ENCODE measurements at places on chromosomes 7 and 10. TPM values are rescaled to one million over a fixed set of nuclear protein-coding genes. Genes with fewer than 3 reads are reported as not detected.
A peak's percentile ranks its signal among the peaks of the same experiment; 100 is the strongest.

GRCh38 chr10:50601974-50602373, 21.8 kb downstream of the SGMS1 start:
- DNase-seq: no peak
- H3K27me3 ChIP-seq: no peaks in the 10 kb centered on the region
- no peaks in the 10 kb centered on the region for H3K36me3 ChIP-seq
- no peak overlapping the region for H3K4me3 ChIP-seq
- H3K27ac ChIP-seq: no peak overlapping the region

Gene SPDYE8
- total RNA-seq: not detected

- H3K4me1 ChIP-seq: peaks cover 11% of the 10 kb centered on the region
- no peaks in the 10 kb centered on the region for H3K36me3 ChIP-seq
- peak overlapping the region; percentile 83 for H3K4me3 ChIP-seq
- no peaks in the 10 kb centered on the region for H3K27me3 ChIP-seq
Observed at GRCh38 chr10:87660484-87661133, 931 bp downstream of the PAPSS2 start.

DNA sequence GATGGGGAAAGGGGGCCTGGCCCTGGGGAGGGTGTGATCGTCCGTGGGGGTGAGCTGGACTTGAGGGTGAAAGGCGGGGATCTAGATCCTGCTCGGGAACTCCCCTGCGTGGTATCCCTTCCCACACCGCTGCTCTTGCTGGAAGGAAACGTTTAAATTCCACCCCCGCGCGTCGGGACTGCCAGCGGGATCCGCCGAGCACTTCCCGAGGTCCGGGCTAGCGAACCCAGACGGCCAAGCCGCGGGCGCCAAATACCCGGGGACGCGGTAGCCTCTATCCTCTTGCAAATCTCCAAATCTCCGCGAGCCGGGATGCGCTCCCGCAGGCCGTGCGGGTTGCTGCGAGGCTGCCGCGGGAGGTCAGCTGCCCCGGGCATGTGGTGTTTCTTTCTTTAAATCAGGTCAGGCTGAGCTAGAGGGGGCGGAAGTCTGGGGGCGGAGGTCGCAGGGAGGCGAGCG, 904 bp downstream of the NPTX2 start:
- no peak for DNase-seq
- peak overlapping the region; percentile 53 for H3K4me3 ChIP-seq
- H3K27me3 ChIP-seq: peaks cover 46% of the 10 kb centered on the region
- no peaks in the 10 kb centered on the region for H3K4me1 ChIP-seq
- H3K27ac ChIP-seq: no peak overlapping the region

DNA sequence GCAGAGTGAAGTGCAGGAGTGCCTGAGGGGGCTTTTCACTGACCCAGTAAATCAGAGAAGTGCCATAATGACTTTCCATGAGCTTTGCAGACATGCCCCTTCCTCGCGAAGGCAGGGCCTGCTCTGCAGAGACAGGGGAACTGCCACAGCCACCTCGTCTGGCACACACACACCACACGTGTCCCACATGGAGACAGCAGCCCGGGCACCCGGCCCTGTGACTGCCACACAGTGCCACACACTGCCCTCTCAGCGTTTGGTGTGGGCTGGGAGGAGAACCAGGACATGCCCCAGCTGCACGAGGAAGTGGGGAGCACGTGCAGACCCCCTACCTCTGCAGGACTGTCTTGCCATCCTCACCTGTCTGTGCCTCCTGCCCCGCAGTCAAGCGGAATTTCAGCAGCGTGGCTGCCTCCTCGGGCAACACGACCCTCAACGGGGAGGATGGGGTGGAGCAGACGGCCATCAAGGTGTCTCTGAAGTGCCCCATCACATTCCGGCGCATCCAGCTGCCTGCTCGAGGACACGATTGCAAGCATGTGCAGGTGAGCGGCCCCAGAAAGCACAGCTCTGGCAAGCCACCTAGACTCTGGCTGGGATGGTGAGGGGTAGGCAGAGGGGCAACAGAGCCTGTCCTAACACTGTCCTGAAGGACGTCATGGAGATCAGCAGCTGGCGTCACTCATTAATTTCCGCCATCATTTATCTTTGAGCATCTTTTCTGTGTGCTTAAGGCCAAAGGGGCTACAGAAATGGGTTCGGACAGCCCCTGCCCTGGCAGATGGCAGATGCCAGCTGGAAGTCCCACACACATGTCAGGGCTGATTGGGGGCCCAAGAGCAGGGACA, 43.4 kb upstream of the PPIF start:
- H3K27ac ChIP-seq: no peak overlapping the region
- H3K36me3 ChIP-seq: peaks cover 36% of the 10 kb centered on the region
- DNase-seq: no peak
- no peaks in the 10 kb centered on the region for H3K27me3 ChIP-seq
- no peak overlapping the region for H3K4me3 ChIP-seq

GRCh38 chr7:117875566-117875965, 2.3 kb upstream of the CTTNBP2 start:
- H3K27ac ChIP-seq: no peak overlapping the region
- no peaks in the 10 kb centered on the region for H3K27me3 ChIP-seq
- DNase-seq: peak; percentile 58
- H3K4me1 ChIP-seq: peaks cover 10% of the 10 kb centered on the region
- no peak overlapping the region for H3K4me3 ChIP-seq
